ENCODE measurements at places on chromosomes 6 and 20.

DNA sequence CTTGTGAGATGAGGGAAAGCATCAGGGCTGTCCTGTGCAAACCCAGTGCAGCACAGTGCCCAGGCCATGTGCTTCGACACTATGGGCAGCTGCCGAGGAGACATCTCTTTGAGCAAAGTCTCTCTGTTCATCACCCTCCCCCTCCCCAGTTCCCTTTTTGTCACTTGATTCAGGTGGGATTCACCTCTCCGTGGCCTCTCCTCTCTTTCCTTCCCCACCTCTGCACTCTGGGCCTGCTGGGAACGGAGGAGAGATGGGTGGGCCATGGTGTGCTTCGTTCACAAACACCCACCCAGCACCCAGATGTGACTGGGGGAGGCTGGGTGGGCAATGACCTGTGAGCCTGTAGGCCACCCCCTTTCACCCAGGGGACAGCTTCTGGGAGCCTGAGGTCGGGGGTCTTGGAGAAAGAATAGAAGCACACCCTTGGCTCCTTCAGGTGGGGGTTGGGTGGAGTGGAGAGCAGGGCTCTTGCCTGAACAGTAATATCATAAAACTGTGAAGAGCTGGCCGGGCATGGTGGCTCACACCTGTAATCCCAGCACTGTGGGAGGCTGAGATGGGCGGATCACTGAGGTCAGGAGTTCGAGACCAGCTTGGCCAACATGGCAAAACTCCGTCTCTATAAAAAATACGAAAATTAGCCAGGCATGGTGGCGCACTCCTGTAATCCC, 33.5 kb upstream of the DLGAP4 start:
- no peak for DNase-seq

DNA sequence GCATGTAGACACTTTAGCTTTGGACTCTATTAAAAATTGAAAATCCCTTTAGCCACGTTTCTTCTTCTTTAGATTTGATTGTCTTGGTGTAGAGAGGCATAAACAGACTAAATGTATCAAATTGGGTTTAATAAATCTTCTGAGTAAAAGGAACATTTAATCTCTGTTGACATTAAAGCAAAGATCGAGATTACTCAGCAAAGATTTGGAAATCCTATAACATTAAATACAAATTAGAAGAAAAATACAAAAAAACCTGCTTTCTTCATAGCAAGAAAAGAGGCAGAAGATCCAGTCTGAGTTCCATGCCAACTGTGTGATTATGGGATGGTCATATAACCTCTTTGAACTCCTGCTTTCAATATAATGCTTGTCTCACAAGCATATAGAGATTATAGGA, 172.3 kb downstream of the GJA1 start:
- no peak for DNase-seq

DNA sequence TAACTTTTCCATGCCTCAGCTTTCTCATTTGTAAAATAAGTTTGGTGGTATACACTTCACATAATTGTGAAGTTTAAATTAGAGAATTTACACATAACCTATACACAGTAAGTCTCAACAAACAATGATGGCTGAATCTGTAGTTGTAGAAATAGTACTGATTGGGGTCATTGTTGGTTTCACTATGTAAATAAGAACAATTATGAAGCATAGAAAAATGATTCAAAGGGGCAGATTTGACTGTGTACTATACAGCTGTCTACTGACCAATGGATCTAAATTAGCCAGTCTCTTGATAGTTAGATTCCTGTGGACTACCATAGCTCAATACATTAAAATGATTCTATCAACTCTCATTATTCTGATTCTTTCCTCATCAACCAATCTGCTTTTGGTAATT, 181.1 kb upstream of the STXBP5 start:
- no peak for DNase-seq

- no peak for DNase-seq
Observed at GRCh38 chr6:34836008-34836407, 44.1 kb downstream of the BLTP3A start.

GRCh38 chr6:56713254-56713672, 70.6 kb upstream of the DST start:
- no peak for DNase-seq

DNA sequence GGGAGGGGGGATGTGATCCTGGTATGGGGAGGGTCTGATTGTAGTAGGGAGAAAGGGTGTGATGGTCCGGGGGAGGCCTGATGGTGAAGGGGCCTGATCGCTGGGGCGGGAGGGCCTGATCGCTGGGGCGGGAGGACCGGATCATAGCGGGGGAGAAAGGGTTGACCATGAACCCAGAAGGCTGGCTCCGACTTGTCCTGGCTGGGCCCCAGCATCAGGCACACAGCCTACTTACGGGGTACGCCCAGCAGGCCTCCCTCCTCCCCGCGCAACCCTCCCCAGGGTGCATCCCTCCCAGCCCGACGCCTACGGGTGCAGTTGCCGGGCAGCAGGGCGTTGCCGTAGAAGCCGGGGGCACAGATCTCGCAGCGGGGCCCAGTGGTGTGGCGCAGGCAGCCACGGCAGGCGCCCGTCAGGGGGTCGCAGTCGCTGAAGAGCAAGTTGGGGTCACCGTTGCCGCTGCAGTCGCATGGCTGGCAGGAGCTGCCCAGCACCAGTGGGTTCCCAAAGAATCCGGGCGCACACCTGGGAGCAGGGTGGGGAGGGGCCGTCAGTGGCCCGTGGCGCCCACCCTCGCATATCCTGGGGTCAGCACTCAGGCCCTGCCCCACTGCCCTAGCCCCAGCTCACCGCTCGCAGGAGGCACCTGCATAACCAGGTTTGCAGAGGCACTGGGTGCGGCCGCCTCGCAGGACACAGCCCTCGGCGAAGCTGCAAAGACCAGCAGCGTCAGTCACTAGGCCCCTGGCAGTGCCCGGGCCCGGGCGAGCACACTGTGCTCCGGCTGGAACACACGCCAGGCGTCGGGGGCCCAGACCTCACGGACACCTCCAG, 20.6 kb downstream of the ADRM1 start:
- no peak for DNase-seq

All from cerebellar nuclear complex (tissue), 1 donor.